Left colon (tissue), 2 donors: ENCODE measurements at places on chromosomes 5 and 9. TPM values are rescaled to one million over a fixed set of nuclear protein-coding genes. Genes with fewer than 3 reads are reported as not detected.

GRCh38 chr9:27659571-27659970 lies 86.3 kb upstream of the C9orf72 start:
- no peak for DNase-seq

DNA sequence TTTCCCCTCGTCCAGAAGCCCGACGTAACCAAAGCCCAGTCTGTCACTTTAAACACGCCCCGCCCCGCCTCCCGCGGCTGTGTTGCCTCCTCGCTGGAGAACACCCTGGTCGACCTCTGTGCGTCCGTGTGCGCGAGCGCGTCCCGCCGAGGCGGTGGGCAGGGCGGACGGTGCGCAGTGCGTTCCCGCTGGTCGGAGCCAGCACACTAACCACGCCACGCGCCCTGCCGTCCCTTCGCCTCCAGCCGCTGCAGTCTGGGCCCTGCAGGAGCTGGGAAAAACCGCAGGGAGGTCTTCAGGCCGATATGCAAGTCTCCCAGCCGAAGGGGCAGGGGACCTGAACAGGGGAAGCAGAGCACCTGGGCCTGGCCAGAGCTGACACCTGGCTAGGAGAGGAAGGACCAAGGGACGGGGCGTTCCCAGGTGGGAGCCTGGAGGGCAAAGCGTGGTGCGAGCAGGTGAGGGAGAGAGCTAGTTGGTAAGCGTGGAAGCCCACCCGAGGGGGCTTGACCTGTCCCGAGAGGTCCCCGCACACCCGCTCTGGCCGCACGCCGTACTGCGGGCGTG lies 1.3 kb upstream of the PHPT1 start:
- peak; percentile 96 for DNase-seq

GRCh38 chr5:41797662-41798061 lies 72.6 kb downstream of the OXCT1 start:
- DNase-seq: no peak

- DNase-seq: no peak
Observed at GRCh38 chr5:135119481-135119880, 85.5 kb upstream of the PITX1 start.

The GAS1 gene
- 7.5 TPM for total RNA-seq

DNA sequence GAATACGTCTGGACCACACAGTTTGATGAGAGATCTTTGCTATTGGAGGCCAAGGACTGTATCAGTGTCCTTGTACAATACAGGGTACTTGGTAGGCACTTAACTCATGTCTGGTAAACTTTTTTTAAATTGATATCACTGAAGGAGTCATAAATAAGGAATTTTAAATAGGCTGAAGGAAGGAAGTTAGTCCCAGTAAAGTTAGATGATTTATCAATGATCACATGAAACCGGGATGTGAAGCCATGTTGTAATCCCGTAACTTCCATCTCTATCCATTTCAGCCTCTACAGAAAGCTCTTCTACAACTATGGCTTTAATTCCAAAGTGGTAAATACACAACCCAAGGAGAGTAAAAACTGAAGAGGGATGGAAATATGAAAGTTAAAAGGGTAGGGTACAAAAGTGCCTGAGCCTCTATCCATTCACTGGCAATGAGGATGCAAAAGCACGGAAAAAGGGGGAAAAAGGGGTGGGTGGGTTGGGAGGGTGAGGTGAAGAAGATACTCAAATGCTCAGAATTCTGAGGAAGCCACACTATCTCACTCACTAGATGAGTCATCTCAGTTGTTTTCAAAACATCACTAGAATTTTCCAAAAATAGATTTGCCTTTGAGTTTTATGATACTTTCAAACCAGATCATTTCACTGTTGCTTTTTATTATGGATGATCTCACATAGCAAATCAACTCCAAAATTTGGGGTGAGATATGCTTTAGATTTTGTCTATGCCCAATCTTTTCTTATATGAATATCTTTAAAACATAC lies 1053.5 kb downstream of the NR2F1-AS1 start:
- no peak for DNase-seq
